Activated CD4-positive, alpha-beta T cell treated with anti-CD3 and anti-CD28 coated beads, Interleukin-2, amount 50 U/mL, for 48 hours (primary cell): ENCODE measurements at places on chromosomes 5 and 9.

GRCh38 chr5:39432696-39433530, 8.1 kb upstream of the DAB2 start:
- no peak for DNase-seq

DNA sequence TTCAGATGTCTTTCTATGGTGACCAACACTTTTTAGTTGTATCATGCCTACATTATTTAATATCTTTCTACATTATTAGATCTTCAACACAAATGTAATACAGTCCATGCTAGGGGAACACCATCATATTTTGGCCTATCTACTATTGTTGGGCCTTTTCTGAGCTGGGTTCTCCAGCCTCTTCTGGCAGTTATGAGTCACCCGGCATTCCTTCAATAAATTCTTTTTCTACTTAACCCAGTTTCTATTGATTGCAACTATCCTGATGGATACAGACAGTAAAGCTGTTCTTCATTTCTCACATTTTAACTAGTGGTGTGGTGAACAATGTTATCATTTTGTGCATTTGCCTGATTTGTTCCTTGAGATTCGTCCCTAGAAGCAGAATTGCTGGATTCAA, 529.3 kb downstream of the BNC2 start:
- DNase-seq: no peak

GRCh38 chr9:134329576-134329855, 3.3 kb downstream of the RXRA start:
- DNase-seq: no peak

DNA sequence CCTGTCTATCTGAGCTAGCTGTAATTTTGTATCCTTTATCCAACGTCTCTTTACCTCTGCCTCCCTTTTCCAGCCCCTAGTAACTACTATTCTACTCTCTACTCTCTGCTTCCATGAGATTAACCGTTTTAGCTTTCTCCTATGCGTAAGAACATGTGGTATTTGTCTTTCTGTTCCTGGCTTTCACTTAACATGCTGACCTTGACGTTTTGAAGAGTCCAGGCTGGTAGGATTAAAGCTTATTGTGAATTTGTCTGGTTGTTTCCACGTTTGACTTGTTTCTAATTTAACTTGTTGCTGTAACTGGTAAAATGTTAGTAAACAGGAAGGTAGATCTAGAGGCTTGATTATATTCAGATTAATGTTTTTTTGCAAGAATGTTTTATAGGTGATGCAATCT, 385.3 kb downstream of the PSAT1 start:
- DNase-seq: no peak

- DNase-seq: no peak
These were observed 117.0 kb upstream of the GNA14 start for GRCh38 chr9:77764894-77765780.

DNA sequence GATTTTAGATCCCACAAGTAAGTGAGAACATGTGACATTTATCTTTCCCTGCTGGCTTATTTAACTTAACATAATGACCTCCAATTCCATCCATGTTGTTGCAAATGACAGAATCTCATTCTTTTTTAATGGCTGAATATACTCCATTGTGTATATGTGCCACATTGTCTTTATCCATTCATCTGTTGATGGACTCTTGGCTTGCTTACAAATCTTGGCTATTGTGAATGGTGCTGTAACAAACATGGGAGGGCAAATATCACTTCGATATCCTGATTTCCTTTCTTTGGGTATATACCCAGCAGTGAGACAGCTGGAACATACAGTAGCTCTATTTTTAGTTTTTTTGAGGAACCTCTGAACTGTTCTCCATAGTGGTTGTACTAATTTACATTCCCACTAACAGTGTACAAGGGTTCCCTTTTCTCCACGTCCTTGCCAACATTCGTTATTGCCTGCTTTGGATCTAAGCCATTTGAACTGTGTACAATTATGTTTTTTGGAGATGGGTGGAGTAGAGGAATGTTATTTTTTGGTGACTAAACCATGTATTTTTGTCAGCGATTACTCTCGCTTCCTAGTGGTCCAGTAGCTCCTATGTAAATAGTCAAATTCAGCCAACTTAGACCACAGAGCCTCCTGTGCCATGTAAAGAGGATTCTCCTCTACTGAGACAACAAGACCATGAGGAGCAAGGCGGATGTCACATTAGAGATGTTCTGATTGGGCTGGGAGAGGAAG, 60.6 kb downstream of the TNFSF15 start:
- DNase-seq: no peak

GRCh38 chr9:76403352-76403751, 9.1 kb upstream of the RFK start:
- no peak for DNase-seq

GRCh38 chr9:69188975-69189374, 14.9 kb downstream of the TJP2 start:
- DNase-seq: no peak

- DNase-seq: no peak
These were observed 217.7 kb downstream of the DEPDC1B start for GRCh38 chr5:60482301-60482700.

GRCh38 chr5:36889264-36889663, 12.7 kb downstream of the NIPBL start:
- no peak for DNase-seq

GRCh38 chr5:123735384-123735783, 223.4 kb downstream of the CSNK1G3 start:
- DNase-seq: no peak

DNA sequence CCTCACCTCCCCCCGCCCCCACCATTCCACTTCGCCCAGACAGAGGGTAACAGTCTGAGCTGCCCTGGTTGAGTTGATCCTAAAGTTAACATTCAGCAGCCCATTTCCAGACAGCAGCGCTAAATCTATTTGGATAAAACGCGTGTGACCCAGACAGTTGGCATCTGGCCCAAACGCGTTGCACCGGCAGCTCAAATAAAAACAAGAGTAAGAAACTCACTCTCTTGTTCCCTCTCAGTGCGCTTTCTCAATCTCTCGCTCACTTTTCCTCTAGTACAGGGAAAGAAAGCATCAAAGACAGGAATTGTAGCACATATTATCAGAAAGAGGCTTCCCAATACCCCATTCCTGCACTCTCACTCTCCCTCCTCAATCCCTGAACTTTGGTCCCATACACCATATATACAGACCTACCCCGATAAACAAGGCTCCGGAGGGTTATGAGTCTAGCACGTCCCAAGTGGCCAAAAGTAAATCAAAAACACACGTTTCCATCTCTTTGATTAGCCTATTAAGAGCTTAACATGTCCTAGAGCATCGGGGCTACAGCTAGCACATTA, 1.3 kb downstream of the ADAMTS6 start:
- peak; percentile 26 for DNase-seq

- no peak for DNase-seq
These were observed 40.3 kb upstream of the XPA start for GRCh38 chr9:97737429-97737828.

- DNase-seq: no peak
These were observed 16.2 kb downstream of the ATPSCKMT start for GRCh38 chr5:10233505-10233904.
